ENCODE measurements at places on chromosomes 13 and 19.
A peak's percentile ranks its signal among the peaks of the same experiment; 100 is the strongest.

DNA sequence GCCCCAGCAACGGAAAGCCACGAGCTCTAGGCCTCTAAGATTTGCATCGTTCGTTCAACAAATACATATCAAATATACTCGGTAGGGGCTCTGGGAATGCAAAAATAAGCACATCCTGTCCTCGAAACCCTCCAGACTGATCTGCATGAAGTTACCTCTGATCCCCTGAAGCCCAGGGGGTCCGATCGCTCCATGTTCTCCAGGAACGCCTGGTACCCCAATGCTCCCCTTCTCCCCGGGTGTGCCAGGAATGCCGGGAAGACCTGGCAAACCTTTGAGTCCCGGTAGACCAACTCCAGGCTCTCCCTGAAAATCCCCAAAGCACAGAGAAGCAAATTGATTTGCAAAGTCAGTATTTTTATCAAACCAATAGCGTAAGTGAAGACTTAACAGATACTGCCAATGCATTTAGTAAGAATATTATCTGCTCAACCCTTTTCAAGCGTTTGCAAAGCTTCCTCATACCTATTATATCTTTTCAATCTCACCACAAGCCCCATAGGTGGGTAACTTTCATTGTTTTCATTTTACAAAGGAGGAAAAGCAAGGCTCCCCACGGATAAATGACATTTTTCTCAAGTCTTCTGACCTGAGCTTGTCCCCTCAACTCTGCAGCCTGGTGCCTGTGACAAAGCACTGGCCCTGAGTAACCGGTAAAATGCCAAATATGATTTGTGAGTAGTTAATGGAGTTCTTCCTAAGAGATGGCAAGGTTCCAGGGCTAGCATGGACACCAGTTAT is 127.7 kb downstream of the COL4A1 start:
- DNase-seq = no peak

- DNase-seq = no peak
Measured at GRCh38 chr19:40144947-40145748, 46.1 kb upstream of the MAP3K10 start.

GRCh38 chr13:21557995-21558394 is 46.0 kb downstream of the MICU2 start:
- peak; percentile 17 for DNase-seq

DNA sequence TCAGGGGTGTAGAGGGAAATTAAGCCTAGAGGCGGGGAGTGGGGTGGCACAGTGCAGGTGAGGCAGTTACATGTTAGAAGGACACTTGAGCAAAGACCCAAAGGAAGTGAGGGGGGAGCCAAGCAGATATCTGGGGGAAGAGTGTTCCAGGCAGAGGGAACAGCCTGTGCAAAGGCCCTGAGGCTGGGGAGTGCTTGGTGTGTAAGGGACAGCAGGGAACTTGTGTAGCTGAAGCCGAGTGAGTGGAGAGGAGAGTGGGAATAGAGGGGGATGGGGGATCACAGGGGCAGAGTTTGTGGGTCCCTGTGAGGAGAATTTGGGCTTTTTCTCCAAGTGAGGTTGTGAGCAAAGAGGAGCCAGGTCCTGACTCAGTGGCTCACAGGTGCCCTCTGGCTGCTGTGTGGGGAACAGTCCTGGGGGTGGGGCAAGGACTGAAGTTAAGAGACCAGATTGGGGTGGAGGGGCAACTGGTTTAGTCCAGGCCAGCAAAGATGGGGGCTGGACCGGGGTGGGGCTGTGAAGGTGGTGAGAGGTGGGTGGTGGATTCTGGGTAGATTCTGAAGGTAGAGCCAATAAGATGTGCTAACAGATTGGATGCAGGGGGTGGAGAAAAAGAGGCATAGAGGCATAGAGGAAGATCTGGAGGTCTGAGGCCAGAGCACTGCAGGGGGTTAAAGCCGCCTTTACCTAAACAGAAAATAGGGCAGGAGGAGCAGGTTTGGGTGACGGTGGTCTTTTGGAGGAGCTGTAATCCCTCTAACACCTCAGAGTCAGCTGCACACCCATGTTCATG is 75.3 kb downstream of the CACNA1A start:
- DNase-seq = peak; percentile 48

DNA sequence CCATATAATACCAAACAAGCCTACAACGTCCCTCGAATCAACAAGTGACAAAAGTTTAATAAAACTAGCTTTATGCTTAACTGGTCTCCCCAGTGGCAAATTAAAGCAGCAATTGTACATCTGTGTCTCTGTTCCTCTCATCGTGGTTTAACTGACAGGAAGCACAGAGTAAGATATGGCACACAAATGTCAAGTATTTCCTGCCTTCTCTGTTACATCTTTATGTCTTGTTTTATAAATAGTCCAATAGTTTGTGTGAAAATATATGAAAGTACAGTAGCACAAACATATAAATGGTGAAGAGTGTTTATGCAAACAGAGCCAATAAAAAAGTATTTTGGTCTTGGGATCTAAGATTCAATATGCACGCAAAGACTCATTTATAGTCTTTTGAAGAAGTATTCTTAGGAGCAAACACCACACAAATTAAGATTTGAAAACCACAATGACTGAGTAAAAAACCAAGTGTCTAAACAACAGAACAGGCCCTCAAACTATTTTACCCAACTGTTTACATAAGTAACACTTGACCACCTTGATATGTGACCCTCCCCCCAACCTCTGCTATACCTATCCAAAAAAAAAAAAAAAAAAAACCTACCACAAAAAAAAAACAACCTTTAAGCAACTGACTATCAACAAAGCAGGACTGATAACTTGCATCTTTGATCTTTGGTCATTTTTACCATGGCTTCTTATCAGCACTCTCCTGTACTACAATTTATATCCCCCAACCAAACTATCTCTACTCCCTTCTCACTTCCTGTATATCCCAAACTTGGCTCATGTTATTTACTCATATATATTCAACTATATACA is 14.0 kb downstream of the ELF1 start:
- DNase-seq = peak; percentile 72

- peak; percentile 6 for DNase-seq
Measured at GRCh38 chr13:113584870-113585671, 518 bp downstream of the TFDP1 start.

GRCh38 chr13:28553971-28554370 is 59.0 kb upstream of the FLT1 start:
- no peak for DNase-seq

DNA sequence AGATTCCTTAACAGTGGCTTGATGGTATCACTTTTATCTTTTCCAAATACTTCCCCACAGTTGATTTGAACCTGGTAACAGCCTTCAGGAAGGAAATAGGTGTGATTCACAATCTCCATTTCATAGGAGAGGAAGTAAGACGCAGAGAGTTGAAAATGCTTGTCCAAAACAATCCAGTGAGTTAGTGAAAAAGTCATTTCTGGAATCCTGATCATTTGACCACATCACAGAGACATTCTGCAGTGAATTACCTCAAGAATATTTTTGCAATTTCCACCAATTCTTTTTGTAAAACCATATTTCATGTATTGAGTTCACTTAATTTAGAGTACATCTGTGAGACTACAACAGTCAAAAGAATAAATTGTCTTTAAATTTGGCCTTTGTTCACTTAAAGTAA is 292.8 kb downstream of the DCLK1 start:
- no peak for DNase-seq

- no peak for DNase-seq
Measured at GRCh38 chr13:113545455-113545930, 39.1 kb upstream of the TFDP1 start.

DNA sequence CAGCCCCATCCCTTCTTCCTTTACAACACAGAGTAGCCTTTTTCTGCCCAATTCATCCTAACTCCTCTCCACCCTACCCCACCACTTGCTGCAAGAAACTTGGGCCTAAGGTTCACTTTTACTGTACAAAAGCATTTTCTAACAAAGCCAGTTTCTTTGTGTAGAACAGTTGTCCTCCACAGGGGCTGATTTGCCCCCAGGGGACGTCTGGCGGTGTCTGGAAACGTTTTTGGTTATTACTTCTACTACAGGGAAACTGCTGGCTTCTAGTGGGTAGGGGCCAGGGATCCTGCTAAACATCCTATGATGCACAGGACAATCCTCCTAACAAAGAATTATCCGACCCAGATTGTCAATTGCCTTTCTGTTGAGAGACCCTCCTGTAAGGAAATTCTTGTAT is 7.3 kb upstream of the LMO7 start:
- no peak for DNase-seq

- DNase-seq = no peak
Measured at GRCh38 chr13:113729187-113730019, 29.6 kb upstream of the TMEM255B start.

GRCh38 chr13:94764576-94765321 is 52.4 kb upstream of the SOX21 start:
- DNase-seq = no peak

- no peak for DNase-seq
Measured at GRCh38 chr19:15283141-15283883, 49.0 kb downstream of the BRD4 start.

DNA sequence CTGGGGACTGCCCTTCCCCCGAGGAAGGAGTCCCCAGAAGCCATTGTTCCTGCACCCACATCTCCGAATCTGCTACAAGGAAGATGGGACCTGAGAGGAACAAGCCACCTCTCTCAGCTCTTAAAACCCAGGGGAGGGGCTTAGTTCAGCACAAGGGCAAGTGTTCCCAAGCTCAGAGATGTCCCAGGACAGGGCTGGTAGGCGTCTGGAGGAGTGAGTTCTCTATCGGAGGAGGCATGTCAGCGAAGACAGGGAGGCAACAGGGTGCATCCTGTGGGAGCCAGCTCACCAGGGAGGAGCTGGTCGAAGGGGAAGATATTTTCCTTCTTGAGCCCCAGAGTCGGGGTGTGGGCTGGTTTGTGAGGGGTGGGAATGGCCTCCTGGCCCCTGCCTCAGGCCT is 54.8 kb downstream of the CELF5 start:
- DNase-seq = no peak

DNA sequence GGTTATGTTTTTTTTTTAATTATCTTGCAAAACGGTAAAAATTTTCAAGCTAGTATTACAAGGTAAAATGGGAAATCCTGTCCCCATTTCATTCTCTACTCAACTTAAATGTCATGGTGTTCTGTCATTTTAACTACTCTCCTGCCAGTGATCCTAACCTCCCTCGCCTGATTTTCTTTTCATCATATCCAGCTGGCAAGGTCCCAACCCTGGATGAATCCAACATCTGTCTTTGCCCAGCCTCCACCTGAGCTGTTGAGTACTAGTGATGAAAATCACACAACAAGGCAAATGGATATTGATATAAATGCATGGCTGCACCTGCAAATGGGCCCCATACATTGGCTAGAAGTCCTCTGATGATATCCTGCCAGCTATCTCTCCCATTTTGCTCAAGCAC is 6.9 kb upstream of the CDK8 start:
- no peak for DNase-seq

GRCh38 chr19:40528533-40529092 is 48.1 kb upstream of the SHKBP1 start:
- DNase-seq = no peak

DNA sequence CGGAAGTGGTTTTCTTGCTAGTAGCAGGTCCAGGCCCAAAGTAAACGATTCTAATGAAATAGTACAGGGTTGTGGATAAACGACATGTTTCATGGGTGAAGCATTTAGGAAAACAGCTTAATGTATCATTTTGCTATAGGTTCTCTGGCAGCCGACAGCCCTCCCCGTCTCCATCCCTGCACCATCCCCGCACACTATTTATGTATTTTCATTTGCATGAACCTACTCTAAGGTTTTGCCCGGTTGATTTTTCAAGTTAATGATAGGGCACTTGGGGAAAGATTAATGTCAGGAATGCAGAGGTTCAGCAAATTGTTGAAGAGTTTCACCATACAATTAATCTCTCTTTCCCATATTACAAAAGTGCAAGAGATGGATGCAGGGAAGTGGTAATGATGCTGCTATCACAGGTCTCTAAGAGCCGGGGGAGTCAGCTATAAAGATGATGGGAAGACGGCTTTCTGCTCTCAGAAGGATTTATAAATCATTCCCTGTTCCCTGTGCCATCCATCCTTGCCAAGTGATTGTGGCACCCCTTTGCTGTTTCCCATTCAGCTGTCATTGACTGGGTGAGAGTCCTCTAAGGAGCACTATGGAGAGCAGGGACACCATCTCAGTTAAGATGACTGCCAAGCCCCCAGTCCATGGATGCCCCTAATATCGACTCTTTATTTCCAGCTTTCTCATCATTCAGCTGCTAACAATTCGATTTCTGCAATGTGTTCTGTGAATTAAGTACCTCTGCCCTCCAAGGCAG is 186.3 kb downstream of the IRS2 start:
- no peak for DNase-seq

- DNase-seq = no peak
Measured at GRCh38 chr19:48856921-48857320, 11.5 kb downstream of the PLEKHA4 start.

- no peak for DNase-seq
Measured at GRCh38 chr13:30002577-30002976, 152.2 kb upstream of the UBL3 start.

DNA sequence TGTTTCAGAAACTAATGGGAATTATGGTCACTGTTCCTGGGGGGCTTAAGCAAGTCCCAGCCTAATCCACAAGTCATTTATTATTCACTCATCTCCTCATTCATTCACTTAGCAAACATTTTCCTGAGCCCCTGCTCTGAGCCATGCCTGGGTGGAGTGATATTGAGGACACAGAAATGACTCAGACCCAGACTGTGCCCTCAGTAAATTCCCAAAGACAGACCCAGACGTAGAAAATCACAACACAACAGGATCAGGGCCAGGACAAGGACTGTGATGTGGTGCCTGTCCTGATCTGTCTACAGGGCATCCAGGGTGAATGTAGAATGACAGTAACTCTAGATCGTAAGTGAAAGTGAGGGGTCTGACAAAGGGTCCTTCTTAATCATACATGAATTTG is 7.0 kb upstream of the SPACA6 start:
- DNase-seq = no peak

- no peak for DNase-seq
Measured at GRCh38 chr13:109249780-109250528, 536.4 kb downstream of the IRS2 start.

DNA sequence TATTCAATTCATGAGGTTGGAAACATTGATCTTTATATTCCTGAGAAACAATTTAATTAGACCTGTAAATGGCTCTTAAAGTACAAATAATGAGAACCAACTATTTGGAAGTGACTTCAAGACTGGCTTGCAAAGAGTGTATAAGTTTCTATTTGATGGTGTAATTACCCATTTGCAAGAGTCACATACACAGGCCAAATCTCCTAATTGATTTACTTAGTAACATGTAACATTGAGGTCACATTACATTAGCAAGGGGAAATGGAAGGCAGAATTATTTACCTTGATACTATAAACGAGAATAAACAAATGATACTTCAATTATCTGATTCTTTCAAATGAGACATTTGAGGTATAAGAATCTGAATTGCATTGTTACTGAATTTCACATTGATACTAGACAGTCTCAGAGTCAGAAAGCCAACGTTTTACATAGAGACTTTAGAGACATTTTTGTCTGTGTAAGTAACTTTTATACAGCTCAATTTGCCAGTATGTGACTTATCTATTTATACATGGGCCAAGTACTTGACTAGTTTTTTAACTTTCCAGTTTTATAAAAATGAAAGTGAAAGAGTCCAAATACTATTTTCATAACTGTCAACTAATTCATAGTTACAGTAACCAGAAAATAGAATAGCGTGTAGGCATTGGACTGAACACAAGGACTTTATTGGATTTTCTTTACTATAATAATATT is 95.6 kb upstream of the RFC3 start:
- DNase-seq = peak; percentile 26

Data from CD4-positive, alpha-beta T cell treated with Interleukin-4 for 1 hour (primary cell).